ENCODE measurements at places on chromosomes 2 and 18.

DNA sequence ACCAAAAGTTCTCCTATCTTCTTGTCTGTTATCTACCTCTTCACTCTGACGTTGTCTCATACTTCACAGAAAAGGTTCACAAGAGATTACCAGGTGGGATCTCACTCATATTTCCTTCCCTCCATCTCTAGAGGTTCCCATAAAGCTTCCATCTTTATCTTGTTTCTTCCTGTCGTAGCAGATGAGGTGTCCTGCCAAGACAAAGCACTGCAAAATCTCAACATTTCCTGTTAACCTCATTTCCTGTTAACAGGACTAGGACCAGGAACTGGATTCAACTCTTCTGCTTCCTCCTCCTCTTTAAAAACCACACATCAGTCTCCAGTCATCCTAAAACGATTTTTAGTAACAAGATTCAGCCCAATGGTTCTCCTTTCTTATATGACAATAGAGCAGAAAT, 512.8 kb upstream of the NRP2 start:
- DNase-seq, result no peak

- DNase-seq, result no peak
These were observed 1230.1 kb upstream of the CDH2 start for GRCh38 chr18:29406996-29407395.

GRCh38 chr2:144509001-144509878, 10.7 kb downstream of the ZEB2 start:
- DNase-seq, result no peak

GRCh38 chr2:219967247-219968245, 340.1 kb downstream of the SLC4A3 start:
- DNase-seq, result no peak

GRCh38 chr2:210049831-210050230, 47.4 kb downstream of the RPE start:
- no peak for DNase-seq

DNA sequence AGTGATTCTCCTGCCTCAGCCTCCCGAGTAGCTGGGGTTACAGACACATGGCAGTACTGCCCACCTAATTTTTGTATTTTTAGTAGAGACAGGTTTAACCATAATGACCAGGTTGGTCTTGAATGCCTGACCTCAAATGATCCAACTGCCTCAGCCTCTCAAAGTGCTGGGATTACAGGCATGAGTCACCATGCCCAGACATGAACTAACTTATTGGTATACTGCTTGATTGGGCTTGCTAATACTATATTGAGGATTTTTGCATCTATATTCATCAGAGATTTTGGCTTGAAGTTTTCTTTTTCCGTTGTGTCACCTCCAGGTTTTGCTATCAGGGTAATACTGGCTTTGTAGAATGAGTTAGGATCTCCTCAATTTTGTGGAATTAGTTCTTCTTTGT, 706.1 kb upstream of the HS6ST1 start:
- no peak for DNase-seq

DNA sequence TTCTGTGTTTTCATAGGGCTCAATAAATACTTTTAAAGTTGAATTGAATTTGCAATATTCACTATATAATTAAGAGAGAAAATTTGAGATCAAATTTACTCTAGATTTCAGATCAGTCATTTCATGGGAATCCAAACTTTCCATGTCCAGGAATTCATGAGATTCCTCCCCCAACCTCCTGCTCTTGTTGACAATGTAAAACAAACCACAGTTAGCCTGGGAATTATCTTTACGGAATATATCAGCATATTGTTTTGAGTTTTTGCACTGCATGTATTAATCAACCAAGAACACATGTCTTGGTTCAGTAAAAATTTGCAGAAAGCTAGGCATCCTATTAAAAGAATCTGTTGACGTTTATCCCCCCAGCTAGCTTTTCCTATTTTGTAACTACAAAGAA, 42.3 kb downstream of the CYP1B1 start:
- no peak for DNase-seq

DNA sequence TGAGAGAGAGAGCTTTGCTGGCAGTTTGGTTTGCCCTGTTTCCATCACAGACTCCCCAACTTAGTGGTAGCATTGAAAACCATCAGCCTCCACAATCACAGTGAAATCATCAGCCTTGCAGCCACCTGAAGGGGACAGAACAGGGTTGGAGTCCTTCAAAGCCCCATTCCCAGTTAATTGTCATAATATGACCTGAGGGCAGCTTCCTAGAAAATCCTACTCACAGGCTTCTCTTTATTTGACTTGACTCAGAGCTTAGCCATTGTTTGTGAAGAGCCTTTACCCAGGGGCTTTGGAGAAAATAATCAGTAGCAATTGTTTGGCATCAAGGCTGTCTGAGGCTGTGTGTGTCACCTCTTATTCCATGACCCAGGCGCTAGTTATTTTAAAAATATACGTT, 308.7 kb downstream of the CBLN2 start:
- DNase-seq, result no peak

GRCh38 chr2:230912724-230913123, 12.3 kb downstream of the GPR55 start:
- no peak for DNase-seq

DNA sequence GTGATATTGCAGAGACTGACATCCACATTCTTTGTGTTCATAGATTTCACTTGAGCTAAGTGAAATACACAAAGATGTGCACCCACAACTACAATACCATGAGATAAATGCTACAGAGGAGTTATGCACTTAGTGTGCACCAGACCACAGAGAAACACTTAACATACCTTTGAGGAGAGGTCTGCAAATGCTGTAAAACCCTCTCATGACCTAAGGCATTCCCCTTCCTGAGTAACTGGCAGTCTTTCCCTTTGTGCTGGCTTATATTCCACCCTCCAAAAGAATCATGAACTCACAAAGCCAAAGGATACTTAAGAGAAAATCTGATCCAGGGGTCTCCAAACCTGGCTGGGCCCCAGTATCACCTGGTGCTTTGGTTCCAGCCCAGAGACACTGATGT, 16.2 kb downstream of the NXPH2 start:
- no peak for DNase-seq

- DNase-seq, result no peak
These were observed 18.7 kb downstream of the FHOD3 start for GRCh38 chr18:36316246-36316645.

GRCh38 chr2:98902209-98903063, 33.6 kb downstream of the CRACDL start:
- no peak for DNase-seq

- DNase-seq, result no peak
These were observed 26.4 kb downstream of the RTP5 start for GRCh38 chr2:241895712-241896641.

DNA sequence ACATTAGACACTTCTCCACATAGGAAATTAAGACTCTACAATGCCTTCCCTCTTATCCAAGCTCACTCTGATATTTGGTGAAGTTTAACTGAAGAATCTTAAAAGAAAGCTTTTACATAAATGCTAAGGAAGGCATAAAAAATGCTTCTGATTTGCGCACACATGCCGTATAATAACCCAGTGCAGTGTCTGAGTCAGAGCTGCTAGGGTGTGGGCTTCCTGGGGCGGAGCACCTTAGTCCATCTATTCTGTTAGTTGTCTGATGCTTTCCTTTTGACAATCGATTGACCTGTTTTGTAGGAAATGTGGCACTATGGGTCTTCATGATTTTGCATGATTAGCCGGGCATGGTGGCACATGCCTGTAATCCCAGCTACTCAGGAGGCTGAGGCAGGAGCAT, 231.5 kb downstream of the AFF3 start:
- no peak for DNase-seq

GRCh38 chr2:168574856-168575630, 119.0 kb downstream of the CERS6 start:
- no peak for DNase-seq

Measured in Calu3 (cell line).